ENCODE measurements at places on chromosomes 5 and 9.

DNA sequence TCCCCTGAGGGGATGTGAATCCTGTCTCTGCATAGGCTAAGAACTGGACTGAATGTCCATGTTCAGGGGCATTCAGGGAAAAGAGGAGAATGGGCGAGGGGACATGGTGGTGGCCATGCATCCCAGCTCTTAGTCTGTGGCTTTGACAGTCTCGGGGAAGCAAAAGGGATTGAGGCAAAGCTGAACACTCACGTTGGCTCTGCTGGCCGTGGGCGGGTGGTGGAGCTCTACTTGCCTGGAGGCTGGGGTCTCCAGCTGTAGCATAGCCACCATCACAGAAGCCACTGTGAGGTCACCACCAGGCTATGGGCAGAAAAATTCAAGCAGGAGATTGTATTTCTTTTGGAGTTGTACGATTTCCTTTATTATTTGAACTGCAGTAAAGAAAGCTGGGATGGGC, 4.1 kb downstream of the GARIN3 start:
- no peak for DNase-seq

DNA sequence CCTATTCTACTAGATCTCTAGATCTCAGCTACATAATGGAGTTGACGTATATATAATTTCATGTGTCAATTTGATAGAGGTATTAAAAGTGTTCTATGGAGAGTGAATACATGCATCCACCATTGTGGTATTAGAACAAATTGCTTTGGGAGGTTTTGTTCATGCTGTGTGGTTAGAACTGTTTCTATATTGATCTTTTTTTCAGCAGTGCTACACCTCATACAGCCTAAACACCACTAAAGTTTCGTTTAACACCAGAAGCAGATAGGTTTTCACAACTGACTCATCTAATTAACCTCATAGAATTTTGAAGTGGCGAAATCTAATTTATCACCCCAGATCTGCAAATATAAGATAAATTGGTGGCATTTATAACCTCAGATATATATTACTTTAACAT, 269.4 kb upstream of the SEMA6A start:
- DNase-seq: no peak

DNA sequence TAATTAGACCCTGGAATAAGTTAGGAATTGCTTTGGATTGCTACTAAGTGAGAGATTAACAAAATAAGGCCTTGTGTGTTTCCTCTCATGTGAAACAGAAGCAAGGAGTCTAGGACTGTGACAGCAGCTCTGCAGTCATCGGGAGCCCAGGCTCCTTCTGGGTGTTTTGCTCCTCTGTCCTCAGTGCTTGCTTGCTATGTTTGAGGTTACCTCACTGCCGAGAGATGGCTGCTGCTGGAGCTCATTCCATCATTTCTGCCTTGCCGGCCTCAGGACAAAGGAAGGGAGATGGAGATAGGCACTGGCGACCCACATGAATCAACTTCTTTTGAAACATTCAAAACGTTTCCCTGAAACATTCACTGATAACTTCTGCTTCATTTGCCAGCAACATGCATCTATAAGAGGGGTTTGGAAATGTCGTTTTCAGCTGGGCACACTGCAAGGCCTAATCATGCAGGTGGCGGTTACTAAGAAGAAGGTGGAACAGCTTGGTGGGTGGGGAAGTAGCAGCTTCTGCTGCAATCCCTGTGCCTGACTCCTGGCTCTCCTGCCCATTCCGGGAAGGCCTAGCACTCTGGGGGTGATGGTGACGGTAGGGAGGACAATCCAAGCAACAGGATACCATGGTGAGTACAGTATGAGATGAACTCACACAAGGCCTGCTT, 77.2 kb upstream of the CD180 start:
- no peak for DNase-seq

DNA sequence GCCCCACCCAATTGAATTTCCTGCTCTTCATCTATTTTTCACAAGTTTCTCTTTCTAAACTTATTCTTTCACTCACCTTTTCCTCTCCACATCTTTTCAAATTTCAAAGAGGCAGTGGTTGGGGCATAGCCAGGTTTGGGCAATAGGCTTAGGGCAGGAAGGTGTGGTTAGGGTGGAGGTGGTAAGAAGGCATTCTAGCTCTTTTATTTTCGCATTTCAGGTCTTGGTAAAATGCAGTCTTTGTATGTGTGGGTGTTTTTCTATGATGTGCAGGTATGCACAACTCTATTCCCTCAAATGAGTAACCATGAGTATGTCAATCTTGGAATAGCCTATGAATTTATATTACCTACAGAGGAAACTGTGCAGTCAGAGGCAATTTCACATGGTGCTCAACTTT, 129.8 kb upstream of the IFNE start:
- no peak for DNase-seq

- peak; percentile 80 for DNase-seq
These were observed 24.9 kb downstream of the TRPM3 start for GRCh38 chr9:71096421-71097108.

GRCh38 chr5:20286512-20286911, 298.5 kb upstream of the CDH18 start:
- DNase-seq: no peak

DNA sequence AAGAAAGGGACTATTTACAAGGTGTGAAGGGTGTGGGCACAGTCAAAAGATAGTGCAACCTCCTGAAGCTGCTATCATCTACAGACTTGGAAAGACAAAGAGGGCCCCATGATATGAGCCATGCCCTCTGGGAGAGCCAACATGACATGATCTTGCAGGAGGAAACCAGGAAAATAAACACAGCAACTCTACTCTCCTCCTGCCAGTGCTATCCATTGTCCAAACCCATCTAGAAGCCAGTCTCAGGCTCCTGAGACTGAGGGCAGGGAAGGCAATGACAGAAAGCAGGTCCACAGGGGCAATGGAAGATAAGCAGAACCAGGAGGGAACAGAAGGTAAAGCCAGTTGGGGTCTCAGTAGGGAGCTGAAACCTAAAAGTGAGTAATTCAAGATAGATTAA, 37.1 kb downstream of the PLPP1 start:
- DNase-seq: no peak

DNA sequence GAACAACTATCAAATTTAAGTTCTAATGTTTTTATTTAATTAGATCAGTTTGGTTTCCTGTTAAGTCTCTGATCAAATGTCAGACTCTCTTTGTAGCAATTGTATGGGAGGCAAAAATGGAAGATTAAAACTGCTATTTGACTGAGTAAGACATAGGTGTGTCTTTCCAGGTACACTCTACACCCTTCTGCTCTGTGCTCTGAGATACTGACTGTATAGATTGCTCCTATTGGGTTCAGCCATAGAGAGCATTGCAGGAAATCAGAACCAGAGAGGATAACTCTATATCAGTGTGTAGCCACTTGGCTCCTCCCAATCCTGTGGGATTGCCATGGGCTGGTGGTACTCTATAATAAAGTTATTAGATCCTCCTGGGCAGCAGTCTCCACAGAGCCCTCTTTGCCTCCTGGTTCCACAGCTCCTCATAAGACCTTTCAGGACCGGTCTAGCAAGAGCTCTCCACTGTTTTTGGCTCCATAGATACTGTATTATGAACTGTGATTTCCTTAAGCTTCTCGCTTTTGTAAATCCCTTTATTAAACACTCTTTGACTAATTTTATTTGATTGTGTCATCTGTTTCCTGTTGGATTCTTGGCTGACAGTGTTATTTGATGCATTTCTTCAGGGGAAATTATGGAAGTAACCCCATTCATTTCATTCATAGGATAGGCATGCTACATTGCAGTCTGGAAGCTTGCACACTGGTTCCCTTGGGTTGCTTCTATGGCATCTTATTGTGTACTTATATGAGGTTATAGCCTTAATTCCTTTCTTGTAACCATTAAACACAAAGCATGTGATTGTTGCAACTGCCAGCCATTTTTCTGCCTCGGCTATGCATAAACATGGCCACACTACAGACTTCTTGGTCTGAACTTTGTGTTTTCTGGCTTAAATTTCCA, 115.6 kb downstream of the VCAN start:
- no peak for DNase-seq

- DNase-seq: peak; percentile 35
These were observed 18.1 kb upstream of the GPX3 start for GRCh38 chr5:151002250-151002649.

- DNase-seq: peak; percentile 54
These were observed 36.9 kb downstream of the LMX1B start for GRCh38 chr9:126650404-126651341.

DNA sequence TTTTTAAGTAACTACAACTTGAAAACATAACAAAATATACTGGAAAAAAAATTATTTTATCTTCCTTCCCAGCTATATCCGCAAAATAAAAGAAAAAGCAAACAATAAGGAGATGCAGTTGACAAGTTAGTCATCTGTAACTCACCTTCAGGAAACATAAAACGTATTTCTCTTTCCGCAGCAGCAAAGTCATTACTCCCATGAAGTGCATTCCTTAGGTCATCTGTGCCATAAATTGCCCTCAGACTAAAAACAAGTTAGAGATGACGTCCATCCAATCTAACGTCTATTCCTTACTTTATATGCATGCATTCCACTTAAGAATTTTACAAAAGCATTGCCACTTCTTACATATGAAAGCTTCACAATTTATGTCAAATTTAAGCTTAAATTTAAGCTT, 10.9 kb downstream of the NME5 start:
- no peak for DNase-seq

- no peak for DNase-seq
These were observed 55.4 kb upstream of the CDH12 start for GRCh38 chr5:22908586-22908985.

- no peak for DNase-seq
These were observed 251.0 kb downstream of the NR3C1 start for GRCh38 chr5:143152445-143152844.

- no peak for DNase-seq
These were observed 77.7 kb downstream of the HOMER1 start for GRCh38 chr5:79436224-79436623.
